ENCODE measurements at places on chromosomes 5 and 9.

DNA sequence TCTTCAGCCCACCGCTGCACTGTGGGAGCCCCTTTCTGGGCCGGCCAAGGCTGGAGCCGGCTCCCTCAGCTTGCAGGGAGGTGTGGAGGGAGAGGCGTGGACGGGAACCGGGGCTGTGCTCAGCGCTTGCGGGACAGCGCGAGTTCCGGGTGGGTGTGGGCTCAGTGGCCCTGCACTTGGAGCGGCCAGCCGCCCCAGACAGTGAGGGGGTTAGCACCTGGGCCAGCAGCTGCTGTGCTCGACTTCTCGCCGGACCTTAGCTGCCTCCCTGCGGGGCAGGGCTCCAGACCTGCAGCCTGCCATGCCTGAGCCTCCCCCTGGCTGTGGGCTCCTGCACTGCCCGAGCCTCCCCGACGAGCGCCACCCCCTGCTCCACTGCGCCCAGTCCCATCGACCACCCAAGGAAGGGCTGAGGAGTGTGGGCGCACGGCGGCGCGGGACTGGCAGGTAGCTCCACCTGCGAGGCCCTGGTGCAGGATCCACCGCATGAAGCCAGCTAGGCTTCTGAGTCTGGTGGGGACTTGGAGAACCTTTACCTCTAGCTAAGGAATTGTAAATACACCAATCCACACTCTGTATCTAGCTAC is 92.9 kb upstream of the MAST4 start:
- DNase-seq, result no peak

DNA sequence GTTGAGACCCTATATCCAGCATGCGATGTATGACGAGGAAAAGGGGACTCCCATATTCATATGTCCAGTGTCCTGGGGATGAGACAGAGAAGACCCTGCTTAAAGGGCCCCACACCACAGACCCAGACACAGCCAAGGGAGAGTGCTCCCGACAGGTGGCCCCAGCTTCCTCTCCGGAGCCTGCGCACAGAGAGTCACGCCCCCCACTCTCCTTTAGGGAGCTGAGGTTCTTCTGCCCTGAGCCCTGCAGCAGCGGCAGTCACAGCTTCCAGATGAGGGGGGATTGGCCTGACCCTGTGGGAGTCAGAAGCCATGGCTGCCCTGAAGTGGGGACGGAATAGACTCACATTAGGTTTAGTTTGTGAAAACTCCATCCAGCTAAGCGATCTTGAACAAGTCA is 17.1 kb downstream of the BTNL3 start:
- DNase-seq, result no peak

DNA sequence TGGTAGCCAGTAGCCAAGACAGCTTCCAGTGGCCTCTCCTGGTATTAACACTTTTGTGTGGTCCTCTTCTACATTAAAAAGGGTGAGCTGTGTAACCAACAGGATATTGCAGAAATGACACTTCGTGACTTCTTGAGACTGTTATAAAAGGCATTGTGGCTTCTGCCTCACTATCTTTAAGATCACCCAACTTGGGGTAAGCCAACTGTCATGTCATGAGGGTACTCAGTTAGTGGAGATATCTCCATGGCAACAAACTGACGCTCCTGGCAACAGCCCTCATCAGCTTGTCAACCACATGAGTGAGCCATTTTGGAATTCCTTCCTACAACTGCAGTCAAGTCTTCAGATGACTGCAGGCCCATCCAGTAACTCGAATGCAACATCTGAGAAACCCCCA is 121.7 kb downstream of the DEPDC1B start:
- DNase-seq, result no peak

DNA sequence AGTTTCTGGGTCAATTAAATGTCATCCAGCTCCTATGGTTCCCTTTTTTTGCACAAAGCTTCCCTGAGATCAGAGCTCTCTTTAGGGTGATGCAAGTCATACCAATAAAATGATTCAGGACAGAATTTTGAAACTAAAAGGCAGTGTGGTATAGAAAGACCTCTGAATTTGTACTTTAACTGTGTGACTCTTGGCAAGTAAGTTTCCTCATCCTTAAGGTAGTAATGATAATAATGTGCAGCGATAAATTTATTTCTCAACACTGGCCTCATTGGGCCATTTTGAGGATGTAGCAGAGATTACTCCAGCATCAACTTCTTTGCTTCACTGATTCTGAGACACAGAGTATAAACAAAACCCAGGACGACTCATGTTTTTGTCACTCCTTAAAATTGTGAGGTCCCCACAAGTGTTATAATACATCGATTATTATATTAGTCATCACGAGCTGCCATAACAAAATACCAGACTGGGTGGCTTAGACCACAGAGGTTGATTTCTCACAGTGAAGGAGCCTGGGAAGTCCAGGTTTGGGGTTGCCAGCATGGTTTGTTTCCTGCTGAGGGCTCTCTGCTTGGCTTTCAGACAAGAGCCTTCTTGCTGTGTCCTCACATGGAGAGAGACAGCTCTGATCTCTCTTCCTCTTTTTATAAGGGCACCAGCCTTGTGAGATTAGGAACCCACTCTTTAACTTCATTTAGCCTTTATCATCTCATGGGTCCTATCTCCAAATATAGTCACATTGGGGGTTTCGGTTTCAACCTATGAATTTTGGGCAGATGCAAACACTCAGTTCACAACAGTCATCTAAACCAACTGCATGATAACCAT is 293.0 kb downstream of the ZNF608 start:
- no peak for DNase-seq

DNA sequence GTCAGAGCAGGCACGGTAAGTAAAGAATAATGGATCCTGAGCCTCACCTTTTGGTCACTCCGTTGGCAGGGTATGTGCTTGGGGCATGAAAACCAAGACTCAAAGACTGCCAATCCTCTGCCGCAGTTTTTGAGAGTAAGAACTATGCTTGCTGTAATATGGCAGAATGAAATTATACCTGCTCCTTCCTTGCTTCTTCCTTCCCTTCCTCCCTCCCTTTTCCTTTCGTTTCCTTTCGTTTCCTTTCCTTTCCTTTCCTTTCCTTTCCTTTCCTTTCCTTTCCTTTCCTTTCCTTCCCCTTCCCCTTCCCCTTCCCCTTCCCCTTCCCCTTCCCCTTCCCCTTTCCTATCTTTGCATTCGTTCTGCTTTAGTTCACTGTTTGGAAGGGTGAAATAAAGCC is 43.9 kb downstream of the SH3GL2 start:
- DNase-seq, result no peak

GRCh38 chr9:85876628-85877027 is 64.3 kb upstream of the NAA35 start:
- DNase-seq, result no peak

DNA sequence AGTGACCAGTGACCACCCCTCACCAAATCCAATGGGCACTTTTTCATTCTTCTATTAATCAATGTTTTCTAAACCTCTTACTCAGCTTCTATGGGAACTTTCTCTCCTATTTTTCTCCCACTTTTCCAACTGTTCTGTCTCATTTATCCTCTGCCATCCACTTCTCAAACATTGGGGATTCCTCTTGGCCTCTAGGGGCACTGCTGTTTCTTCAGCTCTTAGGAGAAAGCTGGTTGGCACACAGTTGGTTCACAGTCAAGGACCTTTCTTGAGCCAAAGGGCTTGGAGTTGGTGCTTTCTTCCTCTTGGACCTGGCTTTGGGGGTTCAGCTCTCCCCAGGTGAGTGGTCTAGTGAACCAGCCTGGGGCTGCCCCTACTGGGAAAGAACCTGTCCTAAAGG is 112.2 kb upstream of the LHFPL2 start:
- no peak for DNase-seq

DNA sequence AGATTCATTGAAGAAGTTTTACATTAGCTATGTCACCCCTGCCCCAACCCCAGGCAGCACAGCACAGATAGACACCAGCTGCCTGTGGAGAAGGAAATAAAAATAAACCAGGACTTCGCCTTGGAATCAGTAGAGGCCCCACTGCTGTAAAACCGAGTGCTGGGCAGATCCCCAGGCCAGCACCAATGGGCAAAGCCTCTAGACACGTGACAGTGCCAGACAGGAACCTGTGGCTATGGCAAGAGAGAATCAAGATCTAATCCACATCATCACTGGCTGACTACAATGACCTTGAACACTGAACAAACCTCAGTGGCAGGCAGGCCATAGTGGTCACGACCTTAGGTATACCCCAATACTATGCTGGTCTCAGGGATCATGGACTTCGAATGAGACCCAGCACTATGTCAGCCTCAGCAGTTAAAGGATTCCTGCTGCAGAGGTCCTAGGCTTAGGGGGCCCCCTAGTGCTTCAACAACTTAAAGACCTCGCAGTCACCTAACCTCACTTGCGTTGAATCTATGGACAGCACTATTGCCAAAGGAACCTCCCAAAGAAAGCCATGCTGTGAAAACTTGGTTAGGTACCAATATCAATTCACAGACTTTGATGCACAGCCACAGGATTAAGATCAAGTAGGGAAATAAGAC is 2118.6 kb upstream of the C9orf72 start:
- no peak for DNase-seq

- no peak for DNase-seq
Measured at GRCh38 chr5:28190011-28190410, 1151.6 kb upstream of the CDH9 start.

GRCh38 chr5:43769571-43770355 is 166.8 kb downstream of the NNT start:
- no peak for DNase-seq

DNA sequence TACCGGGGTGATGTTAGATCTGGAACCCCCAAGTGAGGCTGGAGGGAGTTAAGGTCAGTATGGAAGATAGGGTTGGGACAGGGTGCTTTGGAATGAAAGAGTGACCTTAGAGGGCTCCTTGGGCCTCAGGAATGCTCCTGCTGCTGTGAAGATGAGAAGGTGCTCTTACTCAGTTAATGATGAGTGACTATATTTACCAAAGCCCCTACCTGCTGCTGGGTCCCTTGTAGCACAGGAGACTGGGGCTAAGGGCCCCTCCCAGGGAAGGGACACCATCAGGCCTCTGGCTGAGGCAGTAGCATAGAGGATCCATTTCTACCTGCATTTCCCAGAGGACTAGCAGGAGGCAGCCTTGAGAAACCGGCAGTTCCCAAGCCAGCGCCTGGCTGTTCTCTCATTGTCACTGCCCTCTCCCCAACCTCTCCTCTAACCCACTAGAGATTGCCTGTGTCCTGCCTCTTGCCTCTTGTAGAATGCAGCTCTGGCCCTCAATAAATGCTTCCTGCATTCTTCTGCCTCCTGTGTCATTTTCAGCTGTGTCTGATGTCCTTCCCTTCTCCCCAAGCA is 2.3 kb upstream of the MYOZ3 start:
- DNase-seq, result no peak

- no peak for DNase-seq
Measured at GRCh38 chr9:108885643-108886348, 23.7 kb downstream of the ACTL7A start.

- no peak for DNase-seq
Measured at GRCh38 chr9:97627624-97628023, 5.5 kb downstream of the TSTD2 start.

DNA sequence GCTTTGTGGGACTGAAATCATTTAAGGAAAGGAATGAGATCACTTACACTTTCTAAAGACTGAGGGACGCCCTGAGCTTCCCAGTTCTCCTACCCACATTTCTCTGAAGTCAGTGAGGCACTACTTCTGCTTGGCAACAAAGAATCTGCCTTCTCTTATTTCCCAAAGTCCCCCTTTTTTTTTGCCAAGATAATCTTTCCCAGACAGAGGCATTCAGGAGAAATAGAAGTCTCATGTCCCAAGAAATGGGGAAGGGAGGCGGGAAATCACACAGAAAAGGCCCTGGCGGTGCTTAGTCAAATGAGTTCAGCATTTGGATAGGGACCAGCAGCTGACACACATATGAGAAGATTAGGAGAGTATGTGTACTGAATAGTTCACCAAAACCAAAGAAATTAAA is 159.7 kb downstream of the MUSK start:
- no peak for DNase-seq

- DNase-seq, result no peak
Measured at GRCh38 chr9:136247947-136248637, 2.5 kb upstream of the QSOX2 start.

GRCh38 chr5:53361708-53362107 is 118.7 kb upstream of the FST start:
- no peak for DNase-seq

GRCh38 chr5:141870871-141871270 is 7.3 kb downstream of the PCDH1 start:
- no peak for DNase-seq

DNA sequence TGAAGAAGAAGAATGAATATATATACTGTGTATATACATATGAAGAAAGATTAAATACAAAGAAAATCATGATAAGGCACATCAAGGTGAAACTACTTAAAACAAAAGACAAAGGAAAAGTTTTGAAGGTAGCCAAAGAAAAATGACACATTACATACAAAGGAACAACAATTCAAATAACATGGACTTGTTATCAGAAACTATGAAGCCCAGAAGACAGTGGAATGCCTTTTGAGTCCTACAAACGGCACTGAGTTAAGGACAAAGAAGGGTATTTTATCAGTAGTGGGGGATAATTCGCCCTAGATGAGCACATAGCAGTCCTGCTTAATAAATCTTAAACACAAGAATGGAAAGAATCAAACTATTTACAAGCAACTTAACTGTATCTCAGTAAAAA is 77.8 kb downstream of the CAAP1 start:
- no peak for DNase-seq

DNA sequence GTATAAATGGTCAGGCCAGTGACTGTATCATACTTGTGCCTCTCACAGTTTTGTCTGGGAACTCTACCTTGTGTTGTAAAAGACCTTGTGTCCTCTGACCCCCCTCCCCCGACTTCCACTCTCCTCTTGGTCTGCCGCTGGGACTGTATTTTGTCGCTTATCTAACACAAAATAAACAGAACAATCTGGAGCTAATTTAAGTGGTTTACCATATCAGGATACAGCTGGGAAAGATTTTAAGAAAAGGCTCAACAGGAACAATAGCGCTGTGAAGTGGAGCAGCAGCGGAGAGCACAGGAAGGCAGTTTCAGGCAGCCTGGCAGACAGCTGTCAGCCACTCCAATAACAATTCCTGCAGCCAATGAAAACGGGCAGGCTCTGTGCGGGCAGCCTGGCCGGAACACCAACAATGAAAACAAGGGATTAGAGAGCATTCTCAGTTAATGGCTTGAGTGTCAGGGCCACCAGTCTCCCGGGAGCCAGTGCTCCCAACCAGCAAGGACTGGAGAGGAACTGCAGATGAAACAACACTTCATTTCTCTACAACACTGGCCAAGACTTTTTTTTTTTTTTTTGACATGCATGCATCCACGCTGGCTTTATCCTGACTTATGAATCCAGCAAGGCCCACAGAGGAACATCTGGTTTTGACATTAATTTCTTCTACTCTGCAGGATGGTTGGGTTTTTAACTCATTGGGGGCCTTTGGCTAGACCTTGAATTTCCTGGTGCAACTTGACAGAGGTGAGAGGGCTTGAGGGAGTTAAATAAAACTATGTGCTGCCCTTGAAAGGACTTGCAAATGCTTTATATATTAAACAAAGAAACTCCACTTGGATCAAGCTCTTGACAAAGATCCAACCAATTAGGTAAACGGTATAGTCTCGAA is 76.7 kb downstream of the ARSB start:
- DNase-seq, result no peak

- DNase-seq, result no peak
Measured at GRCh38 chr9:134789168-134789567, 91.4 kb upstream of the FCN2 start.

- no peak for DNase-seq
Measured at GRCh38 chr9:128906741-128907140, 14.0 kb upstream of the PHYHD1 start.

Data from CD4-positive, alpha-beta T cell treated with Interleukin-10 for 1 hour (primary cell).